ENCODE measurements at places on chromosomes 3 and 15.

DNA sequence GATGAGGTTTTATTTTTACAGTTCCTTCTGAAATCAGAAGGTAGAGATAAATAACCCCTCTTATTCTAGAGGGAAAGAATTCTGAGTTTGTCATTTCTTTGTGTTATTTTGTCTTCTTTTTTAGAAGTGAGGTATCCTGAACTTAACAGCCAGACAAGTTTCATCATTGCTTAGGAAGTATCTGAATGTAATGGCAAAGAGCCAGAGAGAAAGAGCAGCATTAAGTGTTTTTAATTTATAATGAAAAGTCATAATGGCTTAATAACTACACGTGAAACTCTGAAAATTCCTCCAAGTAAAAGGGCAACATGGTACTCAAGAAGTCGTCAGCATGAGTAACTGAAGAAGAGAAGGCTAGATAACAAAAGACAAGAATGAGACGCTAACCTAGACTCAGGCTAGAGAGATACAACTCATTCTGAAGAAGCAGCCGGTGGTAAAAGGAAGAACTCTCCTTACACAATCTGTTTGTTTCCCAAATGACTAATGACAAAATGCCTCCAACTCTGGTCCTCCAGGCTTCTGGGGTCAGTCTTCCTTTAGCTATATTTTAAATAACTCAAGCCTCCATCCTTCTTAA is 116.2 kb upstream of the NECTIN3 start:
- DNase-seq, result no peak

- DNase-seq, result no peak
Observed at GRCh38 chr3:53890726-53891475, 758 bp downstream of the SELENOK start.

GRCh38 chr15:63287109-63287508 is 9.7 kb downstream of the APH1B start:
- DNase-seq, result no peak

- DNase-seq, result no peak
Observed at GRCh38 chr3:24512564-24513197, 18.0 kb upstream of the THRB start.

DNA sequence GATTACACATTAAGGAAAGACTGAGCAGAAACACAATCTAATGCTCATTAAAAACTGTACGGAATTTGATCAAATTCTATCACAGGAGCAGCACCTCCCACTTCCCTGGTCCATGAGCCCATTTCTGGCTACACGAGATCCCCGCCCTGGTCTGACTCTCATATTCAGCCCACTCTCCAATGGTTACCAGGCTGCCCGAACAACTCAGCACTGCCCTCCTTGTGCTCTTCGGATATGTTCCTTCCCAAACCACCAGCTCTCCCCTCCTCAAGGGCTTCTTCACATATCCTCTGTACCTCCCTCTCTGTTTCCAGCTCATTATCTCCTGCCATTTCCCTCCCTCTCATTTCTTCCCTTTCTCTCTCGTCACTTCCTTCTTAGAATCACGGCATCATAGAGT is 180.5 kb downstream of the RSL24D1 start:
- no peak for DNase-seq

DNA sequence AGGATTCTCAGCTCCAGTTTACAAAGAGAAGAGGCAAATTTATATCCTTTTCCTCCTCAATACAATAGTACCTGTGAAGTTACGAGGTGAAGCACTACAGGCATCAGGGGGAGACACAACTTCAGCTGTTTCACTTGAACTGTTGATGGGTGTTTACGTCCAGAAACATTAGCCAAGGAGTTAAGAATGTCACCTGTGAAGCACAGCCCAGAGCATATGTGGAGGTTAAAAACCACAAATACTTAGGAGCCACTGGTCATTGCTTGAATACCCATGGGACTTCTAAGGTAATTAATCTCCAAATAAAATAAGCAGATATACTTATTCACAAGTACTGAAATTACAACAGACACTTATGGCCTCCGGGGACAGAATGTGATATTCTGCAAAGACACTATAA is 246.5 kb downstream of the ULK4 start:
- no peak for DNase-seq

DNA sequence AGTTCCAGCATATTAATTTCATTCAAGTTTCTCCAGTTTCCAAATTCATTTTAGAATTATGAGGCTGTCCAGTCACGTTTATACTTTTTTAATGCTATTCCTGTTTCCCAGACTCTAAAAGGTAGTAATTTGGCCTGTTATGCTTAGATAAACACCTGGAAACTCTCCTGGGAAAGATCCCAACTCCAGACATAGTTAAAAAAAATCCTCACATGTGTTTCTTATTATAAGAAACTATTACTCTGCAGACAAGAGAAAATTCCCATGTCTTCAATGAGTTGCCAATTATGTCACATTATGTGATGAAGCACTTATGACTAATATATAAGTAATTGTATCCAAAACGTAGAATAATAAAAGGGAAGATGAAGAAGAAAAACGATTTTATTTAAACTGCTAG is 137.1 kb upstream of the TMC3 start:
- no peak for DNase-seq

DNA sequence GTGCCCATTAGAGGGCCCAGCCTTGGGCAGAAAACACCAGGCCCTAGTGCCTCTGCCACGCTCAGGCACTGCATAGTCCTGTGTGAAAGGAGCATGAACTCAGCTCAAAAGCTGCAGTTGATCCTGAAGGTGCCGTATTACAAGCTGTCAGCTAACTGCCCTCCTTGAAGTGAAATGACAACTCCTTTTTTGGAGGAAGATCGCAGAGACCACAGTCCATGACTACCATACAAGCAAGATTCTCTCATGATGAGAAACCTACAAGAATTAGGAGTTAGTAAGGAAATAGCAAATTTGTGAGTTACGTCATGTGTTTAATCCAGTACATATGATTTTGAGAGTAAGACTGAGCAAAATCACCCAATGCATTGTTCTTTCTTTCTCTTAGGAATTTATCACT is 513.9 kb upstream of the NR2F2 start:
- no peak for DNase-seq
